Stimulated activated naive B cell treated with anti-CD40 and anti-IgM and Interleukin-4, amounts not matched to agents 10 μg/mL and 1 μg/mL and 100 μg/mL, for 72 hours (primary cell): ENCODE measurements at places on chromosomes 11 and 22.

GRCh38 chr11:96194581-96195374 is 148.2 kb downstream of the MAML2 start:
- no peaks in the 10 kb centered on the region for H3K27me3 ChIP-seq
- H3K4me1 ChIP-seq = peaks cover 62% of the 10 kb centered on the region
- no peak overlapping the region for H3K4me3 ChIP-seq
- peaks cover 20% of the 10 kb centered on the region for H3K36me3 ChIP-seq

DNA sequence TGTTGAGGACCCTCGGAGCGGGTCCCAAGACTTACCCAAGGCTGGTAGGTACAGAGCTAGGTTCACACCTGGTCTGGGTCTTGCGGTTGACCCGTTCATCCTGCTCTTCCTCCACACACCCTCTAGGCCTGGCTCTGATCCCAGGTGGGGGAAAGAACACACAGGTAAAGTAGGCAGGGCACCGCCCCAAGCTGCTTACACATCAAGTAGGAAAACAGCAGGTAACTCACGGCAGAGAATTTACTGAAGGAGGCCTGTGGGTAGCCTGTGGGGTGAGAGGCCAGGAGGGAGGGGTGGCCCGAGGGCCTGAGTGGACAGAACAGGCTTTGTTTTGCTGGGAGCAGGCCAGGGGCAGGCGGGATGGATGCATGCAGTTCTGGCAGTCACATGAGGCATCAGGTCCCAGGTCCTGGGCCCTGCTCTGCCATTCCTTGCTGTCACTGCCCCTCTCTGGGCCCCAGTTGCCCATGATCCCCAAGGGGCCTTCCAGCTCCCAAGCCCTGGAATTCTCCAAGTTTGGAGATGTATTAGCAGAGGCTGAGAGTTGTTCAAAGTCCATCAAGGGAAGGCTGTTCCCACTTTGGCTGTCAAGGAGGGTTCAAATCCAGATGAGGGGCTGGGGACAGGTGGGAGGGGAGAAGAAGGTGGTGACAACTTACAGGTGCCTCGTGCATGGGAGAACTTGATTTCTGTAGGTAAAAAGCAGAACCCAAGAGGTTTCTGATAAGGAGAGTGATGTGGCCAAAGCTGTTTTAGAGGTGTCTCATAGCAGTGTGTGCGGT is 5.7 kb downstream of the TSKU start:
- DNase-seq = no peak
- H3K4me1 ChIP-seq = no peaks in the 10 kb centered on the region
- peaks cover 39% of the 10 kb centered on the region for H3K27me3 ChIP-seq

- no peak overlapping the region for H3K27ac ChIP-seq
- H3K27me3 ChIP-seq = no peaks in the 10 kb centered on the region
- H3K36me3 ChIP-seq = peaks cover 44% of the 10 kb centered on the region
- no peak for DNase-seq
Observed at GRCh38 chr11:17931595-17931994, 81.3 kb downstream of the SERGEF start.

DNA sequence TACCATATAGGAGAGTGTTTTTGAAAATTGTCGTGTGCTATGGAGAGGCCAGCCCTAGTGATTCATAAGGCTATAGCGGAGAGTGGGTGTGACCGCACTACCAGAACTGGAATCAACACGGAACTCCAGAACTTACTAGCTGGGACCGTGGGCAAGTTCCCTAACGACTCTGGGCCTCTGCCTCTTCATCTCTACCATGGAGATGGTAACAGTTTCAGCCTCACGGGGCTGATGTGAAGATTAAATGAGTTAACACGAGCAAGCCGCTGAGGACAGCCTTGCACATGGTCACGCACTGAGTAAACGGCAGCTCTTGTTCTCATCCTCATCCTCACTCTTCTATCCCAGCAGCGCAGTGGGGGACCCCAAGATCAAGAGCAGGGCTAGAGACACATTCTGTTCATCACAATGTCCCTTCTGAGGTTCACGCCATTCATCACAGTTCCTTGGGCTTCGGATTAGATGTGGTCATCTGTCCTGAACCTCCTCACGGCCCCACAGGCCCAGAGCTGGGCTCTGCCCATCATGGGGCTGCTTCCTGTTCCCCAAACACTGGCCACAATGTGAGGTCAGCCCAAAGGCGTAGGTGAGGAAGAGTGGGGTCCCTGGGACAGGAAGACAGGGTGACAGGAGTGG is 47.2 kb upstream of the CD5 start:
- no peak overlapping the region for H3K4me3 ChIP-seq
- no peaks in the 10 kb centered on the region for H3K27me3 ChIP-seq
- H3K4me1 ChIP-seq = peaks cover 44% of the 10 kb centered on the region
- H3K27ac ChIP-seq = no peak overlapping the region
- peaks cover 55% of the 10 kb centered on the region for H3K36me3 ChIP-seq

DNA sequence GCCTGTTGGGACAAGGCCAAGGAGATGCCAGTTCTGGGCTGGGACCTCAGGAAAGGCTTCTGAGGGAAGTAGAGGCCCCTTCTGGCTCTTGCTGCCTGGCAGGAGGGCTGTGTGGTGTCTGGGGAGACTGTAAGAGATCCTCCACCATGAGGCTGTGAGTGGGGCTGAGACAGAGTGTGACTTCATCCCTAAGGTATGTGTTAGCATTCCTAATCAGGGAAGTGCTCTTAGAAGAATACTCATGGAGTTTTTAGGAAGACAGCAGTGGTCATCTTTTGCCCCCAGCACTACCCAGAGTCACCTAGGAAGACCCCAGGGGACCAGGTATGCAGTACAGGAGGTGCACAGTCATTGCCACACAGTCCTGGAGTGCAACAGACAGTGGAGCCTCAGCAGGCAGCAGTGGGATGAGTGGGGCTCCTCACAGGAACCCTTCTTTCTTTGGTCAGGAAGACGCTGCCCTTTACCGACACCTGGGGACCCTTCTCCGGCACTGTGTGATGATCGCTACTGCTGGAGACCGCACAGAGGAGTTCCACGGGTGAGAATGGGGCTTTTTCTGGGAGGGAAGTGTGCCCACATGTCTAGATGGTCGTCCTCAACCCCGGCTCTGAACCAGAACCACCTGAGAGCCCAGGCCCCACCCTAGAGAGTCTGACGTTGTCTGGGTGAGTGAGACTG is 2.8 kb downstream of the RIC8A start:
- H3K27me3 ChIP-seq = no peaks in the 10 kb centered on the region
- peaks cover 28% of the 10 kb centered on the region for H3K36me3 ChIP-seq
- DNase-seq = no peak
- peaks cover 23% of the 10 kb centered on the region for H3K4me1 ChIP-seq
- H3K27ac ChIP-seq = peak overlapping the region; percentile 73
